GM10248 (cell line): ENCODE measurements at places on chromosomes 11 and 22.
A peak's percentile ranks its signal among the peaks of the same experiment; 100 is the strongest.

- DNase-seq, result no peak
Observed at GRCh38 chr11:118334745-118335144, 7.8 kb downstream of the CD3D start.

DNA sequence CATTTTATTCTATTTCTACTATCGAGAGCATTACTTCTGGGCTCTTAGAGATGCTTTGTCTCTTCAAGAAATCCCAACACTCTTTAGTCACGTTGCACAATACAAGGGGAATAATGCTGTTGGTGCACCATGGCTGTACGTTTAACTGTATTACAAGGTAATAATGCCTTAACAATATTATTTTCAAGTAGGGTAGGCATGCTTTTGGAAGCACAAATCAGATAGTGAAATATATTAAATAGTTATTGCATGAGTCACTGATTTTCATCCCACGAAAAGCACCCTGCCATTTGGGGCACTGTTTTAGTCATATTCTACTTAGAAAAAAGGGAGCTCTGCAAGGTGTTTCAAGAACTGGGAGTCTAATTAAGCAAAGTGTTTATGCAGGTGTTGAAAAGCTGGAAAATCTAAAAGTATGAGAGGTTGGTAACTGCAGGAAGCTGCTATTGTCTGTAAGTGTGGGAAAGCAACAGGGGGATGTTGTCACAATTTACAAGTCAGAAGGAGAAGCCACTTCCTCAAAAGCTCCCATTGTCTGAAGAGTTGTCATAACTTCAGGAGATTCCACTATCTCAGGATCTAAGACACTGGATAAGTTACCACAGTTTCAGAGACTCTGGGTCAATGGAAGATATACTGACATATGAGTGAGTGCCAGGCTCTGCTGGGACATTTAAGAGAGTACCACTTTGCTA lies 218.2 kb downstream of the JRKL start:
- no peak for DNase-seq

DNA sequence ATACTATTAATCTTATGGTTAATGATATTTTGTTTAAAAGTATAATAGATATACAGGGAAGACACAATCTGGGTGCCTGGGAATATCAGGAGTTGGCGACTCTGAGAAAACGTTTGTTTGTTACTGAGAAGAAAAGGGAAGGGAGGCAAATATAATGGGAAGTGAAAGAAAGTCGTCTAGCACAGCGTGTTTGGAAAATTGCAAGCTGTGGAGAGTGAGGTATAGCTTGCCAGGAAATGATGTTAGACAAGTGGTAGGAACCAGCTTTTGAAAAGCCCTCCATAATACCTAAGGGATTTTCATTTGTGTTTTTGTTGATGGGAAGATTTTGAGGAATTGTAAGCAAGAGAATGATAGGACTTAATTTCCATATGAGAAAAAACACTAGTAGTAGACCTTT lies 322.2 kb downstream of the LUZP2 start:
- DNase-seq, result no peak

GRCh38 chr22:38429499-38430068 lies 25.4 kb downstream of the KCNJ4 start:
- DNase-seq, result no peak

GRCh38 chr22:18044548-18045271 lies 20.3 kb upstream of the MICAL3 start:
- DNase-seq, result no peak

DNA sequence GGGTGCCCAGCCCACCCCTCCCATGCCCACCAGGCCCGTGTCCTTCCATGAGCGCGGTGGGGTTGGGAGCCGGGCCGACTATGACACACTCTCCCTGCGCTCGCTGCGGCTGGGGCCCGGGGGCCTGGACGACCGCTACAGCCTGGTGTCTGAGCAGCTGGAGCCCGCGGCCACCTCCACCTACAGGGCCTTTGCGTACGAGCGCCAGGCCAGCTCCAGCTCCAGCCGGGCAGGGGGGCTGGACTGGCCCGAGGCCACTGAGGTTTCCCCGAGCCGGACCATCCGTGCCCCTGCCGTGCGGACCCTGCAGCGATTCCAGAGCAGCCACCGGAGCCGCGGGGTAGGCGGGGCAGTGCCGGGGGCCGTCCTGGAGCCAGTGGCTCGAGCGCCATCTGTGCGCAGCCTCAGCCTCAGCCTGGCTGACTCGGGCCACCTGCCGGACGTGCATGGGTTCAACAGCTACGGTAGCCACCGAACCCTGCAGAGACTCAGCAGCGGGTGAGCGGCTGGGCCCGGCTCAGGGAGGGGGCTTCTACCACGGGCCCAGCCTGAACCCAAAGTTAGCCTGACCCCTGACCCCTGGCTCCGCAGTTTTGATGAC lies 3.0 kb downstream of the PKP3 start:
- peak; percentile 91 for DNase-seq

GRCh38 chr22:31537019-31537535 lies 40.7 kb downstream of the SFI1 start:
- peak; percentile 68 for DNase-seq

- no peak for DNase-seq
Observed at GRCh38 chr11:125167954-125168835, 3.6 kb downstream of the PKNOX2 start.

DNA sequence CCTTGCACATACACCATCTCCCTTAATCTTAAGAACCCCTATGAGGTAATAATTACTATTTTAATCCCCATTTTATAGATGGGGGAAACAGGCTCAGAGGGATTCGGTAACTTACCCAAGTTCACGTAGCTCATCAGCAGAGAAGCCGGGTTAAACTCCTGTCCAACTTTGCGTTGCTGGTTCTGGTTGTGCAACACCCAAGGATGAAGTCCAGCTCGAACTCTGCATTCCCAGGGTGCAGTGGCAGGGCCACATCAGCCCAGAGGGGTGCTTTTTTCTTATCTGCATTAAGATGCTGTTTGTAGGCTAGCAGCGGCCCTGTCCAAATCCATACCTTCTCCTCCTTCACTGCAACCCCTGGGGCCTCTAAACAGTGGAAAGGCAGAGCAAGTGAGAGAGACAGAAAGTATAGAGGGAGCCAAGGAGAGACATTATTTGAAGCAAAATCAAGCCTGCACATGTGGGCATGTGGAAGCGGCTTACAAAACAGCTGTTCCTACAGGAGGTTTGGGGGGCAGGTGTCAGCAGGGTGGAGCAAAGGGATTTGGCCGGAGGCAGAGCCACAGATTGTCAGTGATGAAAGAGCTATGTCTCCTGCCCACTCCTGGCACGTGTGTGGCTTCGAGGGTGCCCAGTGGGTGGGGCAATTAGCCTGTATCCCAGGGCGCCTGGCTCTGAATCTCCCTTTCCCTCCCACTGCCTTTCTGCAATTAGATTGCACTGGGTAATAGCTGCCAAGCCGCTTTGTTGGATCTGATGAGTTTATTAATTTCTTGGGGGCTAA lies 129.5 kb upstream of the TBCEL start:
- no peak for DNase-seq

GRCh38 chr22:37354261-37354660 lies 72.0 kb downstream of the CYTH4 start:
- DNase-seq, result no peak

GRCh38 chr11:96367342-96367741 lies 22.4 kb downstream of the CCDC82 start:
- no peak for DNase-seq

GRCh38 chr11:121117788-121118187 lies 16.7 kb downstream of the TECTA start:
- DNase-seq, result no peak

GRCh38 chr11:17414992-17415391 lies 26.5 kb upstream of the KCNJ11 start:
- DNase-seq, result no peak

DNA sequence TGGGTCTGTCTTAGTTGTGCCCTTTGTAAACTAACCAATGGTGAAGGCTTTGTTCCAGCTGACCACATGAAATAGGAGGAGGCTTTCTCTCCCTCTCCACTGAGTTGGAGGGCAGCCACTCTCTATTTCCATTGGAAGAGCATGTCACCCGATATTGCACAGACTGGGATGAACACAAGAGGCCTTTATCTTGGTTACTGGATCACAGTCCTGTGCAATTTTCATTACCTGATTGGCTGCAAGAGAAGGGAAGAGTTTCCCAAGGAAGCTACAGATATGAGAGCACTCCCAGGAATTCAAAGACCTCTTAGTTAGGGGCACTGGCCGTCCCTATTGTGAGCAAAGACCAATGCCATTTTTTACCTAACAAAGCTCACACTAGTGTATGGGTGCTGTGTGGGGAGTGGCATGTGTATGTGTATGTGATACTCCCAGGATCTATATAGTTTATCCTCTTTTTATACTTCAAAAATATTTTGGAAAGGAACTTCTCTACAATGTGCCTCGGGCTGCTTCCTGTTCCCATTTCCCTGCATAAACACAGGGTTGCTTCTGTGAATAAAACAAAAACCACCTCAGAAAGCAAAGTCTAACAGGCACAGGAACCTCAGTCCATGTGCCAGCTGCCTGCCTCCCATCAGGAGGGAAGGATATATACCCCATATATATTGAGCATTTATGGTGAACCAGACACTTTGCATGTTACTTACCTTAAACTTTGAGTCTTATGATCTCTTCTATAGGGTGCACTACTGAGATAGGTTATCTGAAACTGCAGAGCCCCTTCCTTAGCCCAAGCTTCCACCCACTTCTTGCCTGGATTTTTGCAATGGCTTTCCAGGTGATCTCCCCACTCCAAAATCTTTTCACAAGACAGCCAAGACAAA lies 126.5 kb downstream of the RASSF10 start:
- no peak for DNase-seq

GRCh38 chr11:5251746-5252145 lies 2.1 kb upstream of the HBG1 start:
- no peak for DNase-seq

DNA sequence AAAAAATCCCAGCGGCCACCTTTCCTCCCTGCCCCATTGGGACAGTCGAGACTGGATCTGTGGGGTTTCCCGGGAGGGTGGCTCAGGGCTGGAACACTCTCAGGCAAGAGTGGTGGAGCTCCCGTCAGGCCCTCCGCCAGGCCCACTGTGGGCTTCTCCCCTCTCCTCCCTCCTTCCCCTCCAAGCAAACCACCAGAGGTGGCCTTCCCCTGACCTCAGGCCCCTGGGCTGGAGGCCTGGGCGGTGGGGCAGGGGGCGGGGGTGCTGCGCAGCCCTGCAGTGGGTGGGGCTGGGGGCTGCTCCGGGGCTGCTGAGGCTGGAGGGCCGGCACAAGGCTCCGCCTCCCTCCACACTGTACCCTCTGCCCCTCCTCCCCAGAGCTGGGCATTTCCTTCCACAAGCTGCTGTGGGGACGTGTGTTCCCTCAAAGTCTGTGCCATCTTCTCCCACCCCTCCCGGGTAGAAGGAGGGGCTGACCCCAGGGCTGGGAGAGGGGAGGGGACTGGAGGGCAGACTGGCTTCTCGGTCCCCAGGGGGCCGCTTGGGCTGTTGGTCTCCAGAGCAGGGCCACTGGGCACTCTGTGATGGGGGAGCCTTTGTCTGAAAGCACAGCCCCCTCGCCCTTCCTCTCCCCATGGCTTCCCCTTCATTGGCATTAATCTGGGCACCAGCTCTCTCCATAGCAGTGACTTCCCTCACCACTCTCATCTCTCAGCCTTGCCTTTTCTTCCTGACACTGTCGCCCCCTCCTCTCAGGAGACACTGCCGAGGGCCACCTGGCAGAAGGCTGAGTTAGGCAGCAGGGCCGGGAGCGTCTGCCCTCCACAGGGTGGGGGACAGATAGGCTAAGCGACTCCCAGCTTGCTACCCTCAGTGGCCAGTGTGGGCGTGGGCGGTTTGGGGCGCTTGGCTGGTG lies 7.1 kb downstream of the RCOR2 start:
- DNase-seq, result no peak

DNA sequence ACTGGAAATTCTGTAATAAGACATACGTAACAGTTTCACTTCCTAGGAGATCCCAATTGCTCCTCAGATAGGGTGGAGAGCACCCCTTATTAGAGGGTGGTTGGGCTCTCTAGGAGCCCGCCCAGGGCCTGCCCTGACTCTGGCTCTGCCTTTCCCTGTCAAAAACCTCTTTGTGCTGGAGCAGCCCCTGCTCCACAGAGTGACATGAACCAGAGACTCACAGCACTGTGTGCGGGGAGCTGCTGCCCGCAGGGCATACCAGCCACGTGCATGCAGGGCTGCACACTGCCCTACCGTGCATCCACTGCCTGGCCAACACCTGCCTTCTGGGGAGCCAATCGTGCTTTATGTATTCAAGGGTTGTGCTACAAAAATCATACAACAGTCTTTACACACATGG lies 24.3 kb downstream of the KCNQ1OT1 start:
- no peak for DNase-seq

GRCh38 chr22:46659059-46659790 lies 39.0 kb downstream of the GRAMD4 start:
- no peak for DNase-seq

GRCh38 chr22:47260551-47260950 lies 498.1 kb downstream of the TBC1D22A start:
- no peak for DNase-seq

GRCh38 chr11:121688860-121689614 lies 236.3 kb upstream of the SORL1-AS1 start:
- no peak for DNase-seq

DNA sequence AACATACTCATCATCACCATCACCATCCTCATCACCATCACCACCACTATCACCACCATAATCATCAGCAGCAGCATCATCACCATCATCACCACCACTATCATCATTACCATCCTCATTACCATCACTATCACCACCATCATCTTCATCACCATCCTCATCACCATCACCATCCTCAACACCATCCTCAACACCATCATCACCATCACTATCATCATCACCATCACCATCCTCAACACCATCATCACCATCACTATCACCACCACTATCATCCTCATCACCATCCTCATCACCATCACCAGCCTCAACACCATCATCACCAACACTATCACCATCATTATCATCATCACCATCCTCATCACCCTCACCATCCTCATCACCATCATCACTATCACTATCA lies 16.6 kb downstream of the RTN4R start:
- DNase-seq, result no peak

DNA sequence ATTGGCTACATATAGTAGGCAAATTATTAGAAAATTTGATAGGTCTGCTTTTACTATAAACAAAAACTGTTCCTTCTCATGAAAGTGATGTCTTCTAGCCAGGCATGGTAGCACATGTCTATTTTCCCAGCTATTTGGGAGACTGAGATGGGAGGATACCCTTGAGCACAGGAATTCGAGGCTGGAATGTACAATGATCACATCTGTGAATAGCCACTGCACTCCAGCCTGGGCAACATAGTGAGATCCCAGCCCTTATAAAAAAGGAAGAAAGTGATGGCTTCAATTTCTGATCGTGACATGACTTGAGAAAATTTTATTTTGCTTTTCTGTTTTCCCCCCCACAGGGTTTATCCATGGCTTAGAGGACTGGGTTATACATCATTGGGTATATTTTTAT lies 19.5 kb upstream of the B3GNT6 start:
- no peak for DNase-seq

DNA sequence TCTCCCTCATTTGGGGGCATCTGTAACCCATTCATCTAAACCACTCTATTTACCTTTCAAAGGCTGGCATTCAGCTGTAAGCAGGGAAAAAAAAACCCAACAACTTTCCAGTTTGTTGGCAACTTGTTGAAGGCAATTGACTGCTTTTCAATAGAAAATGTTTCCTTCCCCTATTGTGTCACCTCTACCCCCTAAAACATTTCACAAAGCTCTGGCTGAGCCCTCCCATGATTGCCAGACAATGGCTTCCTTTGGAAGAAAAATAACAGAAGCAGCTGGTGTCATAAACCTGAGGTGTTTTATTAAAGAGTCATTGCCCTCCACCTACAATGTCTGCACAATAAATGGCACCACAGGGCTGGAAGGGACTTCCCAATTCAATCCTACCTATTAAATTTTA lies 22.1 kb upstream of the PSMA1 start:
- no peak for DNase-seq

GRCh38 chr22:30411780-30412179 lies 13.8 kb upstream of the MTFP1 start:
- no peak for DNase-seq

GRCh38 chr11:75155570-75156422 lies 4.9 kb downstream of the SLCO2B1 start:
- no peak for DNase-seq
